ENCODE measurements at places on chromosomes 7 and 10.

GRCh38 chr10:132583456-132583855, 45.9 kb downstream of the INPP5A start:
- no peak for DNase-seq

DNA sequence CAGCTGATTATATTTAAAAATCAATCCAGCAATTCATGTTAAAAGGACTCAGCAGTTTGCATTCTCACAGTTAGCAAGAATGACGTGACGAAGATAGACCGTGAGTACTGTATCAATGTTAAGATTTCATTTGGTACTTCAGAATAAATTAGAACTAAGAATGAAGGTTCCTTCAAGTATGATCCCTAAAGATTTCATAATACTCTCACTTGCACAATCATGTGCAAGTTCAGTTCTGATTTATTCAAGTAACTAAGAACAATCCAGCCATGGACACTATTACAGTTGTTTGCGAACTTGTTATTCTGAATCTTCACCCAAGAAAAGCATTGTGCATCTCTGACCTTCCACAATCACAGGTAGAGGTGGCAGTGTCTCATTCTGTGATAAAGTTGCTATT, 7.7 kb downstream of the RHEB start:
- no peak for DNase-seq

DNA sequence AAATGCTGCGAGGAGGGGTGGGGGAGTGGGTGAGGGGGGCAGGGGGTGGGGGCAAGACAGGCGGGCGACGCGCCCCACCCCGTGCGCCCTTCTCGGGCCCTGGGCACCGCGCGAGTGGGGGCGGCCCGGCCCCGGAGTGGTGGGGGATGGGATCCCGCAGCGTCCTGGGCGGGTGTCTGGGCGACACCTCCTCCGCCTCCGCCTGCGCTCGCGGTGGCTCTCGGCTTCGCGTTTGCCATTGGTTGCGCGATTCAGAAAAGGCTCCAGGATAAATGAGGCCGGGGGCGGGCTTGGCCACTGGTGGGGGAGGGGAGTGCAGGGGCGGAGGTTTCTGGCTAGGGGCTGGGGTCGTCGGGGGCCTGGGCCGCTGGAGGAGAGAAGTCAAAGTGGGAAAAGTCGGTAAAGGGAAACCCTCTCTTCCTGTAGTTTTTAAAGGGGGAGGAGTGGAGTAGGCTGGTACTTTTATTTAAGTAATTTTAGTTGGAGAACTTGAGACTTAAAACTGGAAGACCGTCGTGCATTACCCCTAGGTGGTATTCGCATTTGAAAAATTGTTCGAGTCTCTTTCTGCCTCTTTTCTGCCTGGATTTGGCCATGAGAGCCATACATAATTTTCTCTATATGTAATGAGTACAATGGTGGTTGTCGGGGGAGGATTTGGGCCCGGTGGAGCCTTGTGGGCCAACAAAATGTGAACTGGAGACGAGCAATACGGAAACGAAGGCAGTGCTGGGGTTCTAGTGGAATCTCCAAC, 992 bp upstream of the IGF2BP3 start:
- DNase-seq = no peak

DNA sequence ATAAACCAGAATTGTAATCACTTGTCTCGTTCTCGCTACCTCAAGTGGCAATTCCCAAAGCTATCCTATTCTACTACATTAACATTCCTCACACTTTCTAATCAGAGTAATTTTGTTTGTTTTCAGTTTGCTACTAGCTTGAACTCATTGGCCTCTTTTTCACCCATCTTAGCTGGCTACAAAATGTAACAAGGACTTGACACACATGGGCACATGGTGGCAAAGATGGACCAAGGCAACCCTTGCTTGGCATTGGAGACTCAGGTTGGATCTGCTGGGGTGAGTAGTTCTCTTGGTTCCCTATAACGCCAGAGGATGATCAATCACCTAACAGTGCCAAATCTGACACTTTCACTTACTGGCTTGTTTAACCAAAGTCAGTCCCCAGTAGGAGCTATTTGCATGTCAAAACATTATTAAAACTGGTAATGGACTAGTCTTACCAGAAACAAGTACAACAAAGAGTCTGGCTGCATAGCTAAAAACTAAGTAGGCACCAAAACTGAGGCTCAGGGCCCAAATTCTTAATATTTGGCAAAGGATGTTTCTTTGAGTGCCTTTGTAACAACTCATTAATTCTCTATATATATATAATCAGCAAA, 1.9 kb downstream of the USP6NL start:
- DNase-seq = no peak

All from AG20443 (cell line).